ENCODE measurements at places on chromosomes 13 and 19.
A peak's percentile ranks its signal among the peaks of the same experiment; 100 is the strongest.

DNA sequence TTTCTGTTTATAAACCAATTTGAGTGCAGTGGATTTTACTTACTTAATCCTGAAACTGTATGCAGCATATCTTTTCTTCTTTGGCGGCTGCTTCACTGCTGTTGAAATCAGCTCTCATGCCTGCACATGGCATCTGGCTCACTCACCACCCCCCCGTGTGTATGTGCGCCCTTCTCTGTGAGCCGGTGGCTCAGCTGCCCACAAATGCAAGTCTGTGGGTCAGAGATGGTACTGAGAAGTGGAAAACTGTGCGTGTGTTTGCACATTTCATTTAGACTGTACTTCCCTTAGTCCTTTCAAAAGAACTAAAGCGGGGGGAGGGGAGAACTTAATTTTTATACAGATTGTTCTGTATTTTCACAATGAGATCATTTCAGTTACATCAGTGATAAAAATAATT, 307.6 kb downstream of the SHISA2 start:
- DNase-seq, result no peak

DNA sequence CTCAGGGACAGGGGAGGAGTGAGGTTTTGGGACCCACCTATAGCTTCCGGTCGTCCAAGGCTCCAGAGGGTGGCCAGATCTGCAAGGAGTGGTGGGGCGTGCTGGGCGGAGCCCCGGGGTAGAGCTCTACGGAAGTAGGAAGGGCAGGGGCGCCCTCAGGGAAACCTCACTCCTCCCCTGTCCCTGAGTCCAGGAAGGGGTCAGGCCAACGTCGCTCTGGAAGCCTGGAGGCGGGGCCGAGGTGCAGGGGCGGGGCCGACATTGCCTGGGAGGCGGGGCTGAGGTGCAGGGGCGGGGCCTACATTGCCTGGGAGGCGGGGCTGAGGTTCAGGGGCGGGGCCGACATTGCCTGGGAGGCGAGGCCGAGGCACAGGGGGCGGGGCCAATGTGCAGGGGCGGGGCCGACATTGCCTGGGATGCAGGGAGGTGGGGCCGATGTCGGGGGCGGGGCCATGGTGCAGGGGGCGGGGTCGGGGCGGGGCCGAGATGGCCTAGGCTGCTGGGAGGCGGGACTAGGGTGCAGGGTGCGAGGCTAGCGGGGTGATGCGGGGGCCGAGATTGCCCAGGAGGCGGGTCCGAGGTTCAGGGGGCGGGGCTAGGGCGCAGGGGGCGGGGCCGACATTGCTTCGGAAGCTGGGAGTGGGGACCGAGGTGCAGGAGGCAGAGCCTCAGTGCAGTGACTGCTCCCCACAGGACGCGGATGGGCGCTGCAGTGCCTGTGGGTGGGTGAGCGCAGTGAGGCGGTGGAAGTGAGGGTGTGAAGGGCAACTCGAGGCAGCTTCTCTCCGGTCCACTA, 4.9 kb upstream of the PALM start:
- DNase-seq, result peak; percentile 41

- DNase-seq, result no peak
Observed at GRCh38 chr19:2847507-2847906, 6.2 kb downstream of the ZNF555 start.

DNA sequence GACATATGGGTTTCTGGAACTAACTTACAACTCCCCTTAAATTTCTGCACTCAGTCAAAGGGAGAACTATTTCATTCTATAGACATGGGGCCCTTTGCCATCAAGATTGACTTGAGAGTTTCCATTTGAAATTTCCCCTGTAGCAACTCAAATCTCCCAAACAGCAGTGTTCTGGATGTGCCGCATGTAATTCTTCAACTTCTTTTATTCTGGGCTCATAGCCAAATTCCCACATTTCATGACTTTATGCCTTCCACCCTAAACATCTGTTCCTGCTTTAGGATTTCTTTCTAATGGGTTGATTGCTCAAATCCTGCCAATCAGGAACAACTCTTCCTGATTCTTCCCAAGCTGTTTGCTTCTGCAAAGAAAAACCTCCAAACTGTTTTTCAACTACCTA, 336.0 kb downstream of the TBC1D4 start:
- DNase-seq, result no peak

- DNase-seq, result no peak
Observed at GRCh38 chr13:91349992-91350911, 2.8 kb downstream of the MIR17HG start.

DNA sequence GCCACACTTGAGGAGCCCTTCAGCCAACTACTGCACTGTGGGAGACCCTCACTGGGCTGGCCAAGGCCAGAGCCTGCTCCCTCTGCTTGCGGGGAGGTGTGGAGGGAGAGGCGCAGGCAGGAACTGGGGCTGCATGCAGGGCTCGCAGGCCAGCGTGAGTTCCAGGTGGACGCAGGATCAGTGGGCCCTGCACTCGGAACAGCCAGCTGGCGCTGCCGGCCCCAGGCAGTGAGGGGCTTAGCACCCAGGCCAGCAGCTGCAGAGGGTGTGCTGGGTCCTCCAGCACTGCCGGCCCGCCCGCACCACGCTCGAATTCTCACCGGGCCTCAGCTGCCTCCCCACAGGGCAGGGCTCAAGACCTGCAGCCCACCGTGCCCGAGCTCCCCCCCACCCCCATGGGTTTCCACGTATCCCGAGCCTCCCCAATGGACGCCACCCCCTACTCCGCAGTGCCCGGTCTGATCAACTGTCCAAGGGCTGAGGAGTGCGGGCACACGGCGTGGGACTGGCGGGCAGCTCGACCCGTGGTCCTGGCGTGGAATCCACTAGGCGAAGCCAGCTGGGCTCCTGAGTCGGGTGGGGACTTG, 1293.8 kb upstream of the PCDH9 start:
- no peak for DNase-seq

DNA sequence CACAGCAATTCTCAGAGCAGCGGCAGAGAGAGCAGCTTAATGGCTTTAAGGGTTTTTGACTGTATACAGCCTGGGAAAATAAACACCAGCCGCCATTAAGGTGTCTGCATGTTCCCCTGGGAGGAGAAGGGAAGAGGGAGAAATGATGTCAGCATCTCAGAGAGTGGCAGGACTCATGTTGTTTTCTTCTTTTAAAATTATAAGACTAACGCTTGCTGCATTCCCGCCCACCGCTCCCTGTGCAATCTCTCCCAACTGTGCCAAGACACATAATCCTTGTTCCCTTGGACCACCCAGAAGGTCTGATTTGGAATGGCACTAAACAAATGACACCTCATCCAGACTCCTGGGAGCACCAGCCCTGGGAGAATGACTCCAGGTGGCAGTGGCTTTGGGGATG, 27.7 kb upstream of the FAM216B start:
- DNase-seq, result no peak

- DNase-seq, result no peak
Observed at GRCh38 chr13:26488236-26489003, 69.1 kb upstream of the WASF3 start.
